Kasumi-1 (cell line): ENCODE measurements at places on chromosomes 4 and X.

GRCh38 chr4:129543299-129543698 lies 447.3 kb downstream of the C4orf33 start:
- no peak for DNase-seq

DNA sequence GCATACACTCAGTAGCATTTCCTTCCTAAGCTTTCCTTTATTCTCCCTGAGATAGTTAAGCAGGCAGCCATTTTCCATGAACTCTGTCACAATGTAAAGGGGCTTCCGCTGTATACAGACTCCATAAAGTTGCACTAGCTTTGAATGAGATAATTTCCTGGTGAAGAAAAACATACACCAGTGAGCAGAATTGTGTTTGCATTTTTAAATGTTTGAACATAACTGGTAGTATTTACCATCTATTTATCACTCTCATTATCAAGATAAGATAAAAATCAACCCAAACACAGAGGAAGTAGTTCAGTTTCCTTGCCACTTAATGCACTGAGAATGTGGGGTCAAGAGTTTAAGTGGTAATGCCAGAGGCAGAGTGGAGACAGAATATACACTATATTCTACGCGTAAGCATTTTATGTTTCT lies 54.1 kb downstream of the TXK start:
- no peak for DNase-seq

GRCh38 chr4:45663003-45663402 lies 460.9 kb downstream of the GABRG1 start:
- no peak for DNase-seq

DNA sequence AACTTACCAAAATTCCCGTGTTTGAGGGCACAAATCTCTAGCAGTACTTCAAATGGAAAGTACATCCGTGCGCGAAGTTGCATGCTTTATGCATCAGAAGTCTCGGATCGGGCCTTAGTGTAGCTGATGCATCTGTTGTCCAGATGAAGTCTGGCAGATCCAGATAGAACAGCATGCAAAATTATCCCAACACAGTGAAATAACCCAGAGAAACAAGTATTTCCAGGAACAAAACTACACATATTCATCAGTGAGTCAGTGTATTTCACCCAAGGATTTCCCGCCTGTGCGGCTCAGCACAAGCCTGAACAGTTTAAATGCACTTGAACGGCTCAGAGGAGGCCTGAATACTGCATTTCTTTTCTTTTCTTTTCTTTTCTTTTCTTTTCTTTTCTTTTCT lies 27.4 kb upstream of the CLDN24 start:
- no peak for DNase-seq

DNA sequence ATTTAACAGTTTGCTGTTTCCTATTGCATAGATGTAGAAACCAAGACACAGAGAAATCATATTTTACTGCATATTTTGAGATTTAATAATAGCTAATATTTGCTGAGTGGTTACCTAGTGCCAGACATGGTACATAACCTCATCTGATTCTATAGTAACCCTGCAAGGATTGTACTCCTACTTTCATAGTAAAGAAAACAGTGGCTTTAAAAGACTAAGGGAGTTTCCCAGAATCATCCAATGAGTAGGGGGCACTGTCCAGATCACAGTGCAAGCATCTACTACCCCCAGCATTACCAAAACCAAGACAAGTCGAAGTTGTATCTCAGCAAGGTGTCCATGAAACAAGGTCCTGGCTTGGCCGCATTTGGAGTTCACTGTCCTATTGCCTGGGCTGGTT lies 224.5 kb upstream of the TENM3 start:
- DNase-seq, result no peak

GRCh38 chr4:82865592-82865991 lies 25.4 kb downstream of the SEC31A start:
- DNase-seq, result peak; percentile 88
